H7 (cell line): ENCODE measurements at places on chromosomes 7 and 10. TPM values are rescaled to one million over a fixed set of nuclear protein-coding genes. Genes with fewer than 3 reads are reported as not detected.

The MYPN gene
- total RNA-seq, result 0.04 TPM in 1 of 2 replicates, not detected in the other

The CPEB3 gene
- total RNA-seq, result 0.62 and 0.92 TPM in 2 replicates

The GJD4 gene
- total RNA-seq, result not detected in 2 replicates

The CTAGE8 gene
- not detected in 2 replicates for total RNA-seq

The SLC39A12 gene
- total RNA-seq, result 0.03 TPM in 1 of 2 replicates, not detected in the other

The RAB18 gene
- 33.3 and 35.3 TPM in 2 replicates for total RNA-seq

The LRRC18 gene
- total RNA-seq, result not detected in 2 replicates

The GDF2 gene
- total RNA-seq, result not detected in 2 replicates

The TAS2R4 gene
- 0.17 and 0.63 TPM in 2 replicates for total RNA-seq

The ACBD7 gene
- 2.0 and 6.1 TPM in 2 replicates for total RNA-seq

The ZNF727 gene
- total RNA-seq, result not detected in 2 replicates
